ENCODE measurements at places on chromosomes 2 and 18.
A peak's percentile ranks its signal among the peaks of the same experiment; 100 is the strongest.

DNA sequence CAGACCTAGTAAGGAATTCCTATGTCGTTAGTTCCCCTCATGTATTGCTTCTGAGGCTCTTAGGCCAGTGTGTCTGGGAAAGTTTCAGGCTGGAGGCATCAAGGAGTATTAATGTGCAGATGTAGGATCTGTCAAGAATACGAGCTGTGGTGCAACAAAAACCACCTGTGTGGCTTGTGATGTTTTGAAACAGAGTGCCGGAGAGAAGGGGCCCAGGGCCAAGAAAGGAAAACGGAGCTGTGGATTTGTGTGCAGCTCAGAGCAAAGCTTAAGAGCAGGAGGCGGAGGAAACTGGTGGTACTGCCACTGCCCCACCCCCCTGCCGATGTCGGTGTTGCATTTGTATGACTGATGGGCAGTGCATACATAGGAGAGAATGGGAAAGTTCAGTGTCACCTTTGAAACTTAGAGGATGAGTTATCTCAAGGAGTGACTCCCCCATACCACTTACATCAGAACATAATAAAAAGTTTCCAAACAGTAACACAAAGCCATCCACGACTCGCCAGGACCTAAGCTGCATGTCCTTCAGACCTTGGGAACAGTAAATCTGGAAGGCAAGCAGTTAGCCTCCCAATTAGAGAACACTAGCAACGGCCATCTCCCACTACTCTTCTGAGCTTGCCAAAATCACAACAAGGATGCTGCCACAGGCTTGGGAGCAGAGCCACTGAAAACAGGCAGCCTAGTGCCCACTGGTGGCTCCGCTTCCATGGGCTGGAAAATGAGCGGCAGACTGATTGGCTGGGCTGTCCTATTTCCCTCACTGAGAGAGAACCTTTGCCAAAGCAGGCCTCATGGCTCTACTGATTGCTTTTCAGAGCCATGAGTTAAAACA, 152.7 kb upstream of the NT5C1B start:
- peak; percentile 25 for DNase-seq

- no peak for DNase-seq
These were observed 8.5 kb downstream of the SFTPB start for GRCh38 chr2:85659324-85659981.

DNA sequence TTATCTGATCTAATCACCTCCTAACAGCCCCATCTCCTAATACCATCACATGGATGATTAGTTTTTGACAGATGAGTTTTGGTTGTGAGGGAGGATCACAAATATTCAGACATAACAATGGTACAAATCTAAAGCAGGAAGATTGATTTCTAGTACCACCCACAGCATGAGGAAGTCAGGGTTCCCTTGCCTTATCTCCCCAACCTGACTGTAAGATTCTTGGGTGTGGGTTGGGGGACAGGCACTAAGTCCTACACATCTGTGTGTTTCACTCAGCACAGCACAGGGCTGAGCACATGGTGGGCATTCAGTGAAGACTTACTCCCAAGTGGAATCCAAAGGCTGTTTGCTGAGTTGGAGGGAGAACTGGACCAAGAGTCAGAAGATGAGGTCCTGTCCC, 93.8 kb upstream of the CXCR4 start:
- no peak for DNase-seq

- no peak for DNase-seq
These were observed 28.7 kb upstream of the IL1RL1 start for GRCh38 chr2:102282678-102283091.

DNA sequence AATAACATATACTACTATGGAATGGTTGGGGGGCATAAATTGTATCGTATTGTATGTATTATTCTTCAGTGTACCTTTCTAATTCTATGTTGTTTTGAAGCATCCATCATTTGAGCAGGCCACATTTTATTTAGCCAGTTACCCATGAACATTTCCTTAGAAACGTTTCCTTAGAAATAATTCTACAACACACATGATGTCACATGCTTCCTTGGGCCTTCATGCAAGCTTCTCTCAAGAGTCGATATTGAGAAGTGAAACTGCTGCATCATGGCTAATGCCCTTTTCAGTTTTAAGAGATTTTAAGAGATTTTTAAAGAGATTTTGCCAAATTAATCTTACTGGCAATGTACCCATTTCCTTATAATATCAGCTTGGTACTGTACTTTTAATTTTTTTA, 63.9 kb downstream of the ALPK2 start:
- no peak for DNase-seq

DNA sequence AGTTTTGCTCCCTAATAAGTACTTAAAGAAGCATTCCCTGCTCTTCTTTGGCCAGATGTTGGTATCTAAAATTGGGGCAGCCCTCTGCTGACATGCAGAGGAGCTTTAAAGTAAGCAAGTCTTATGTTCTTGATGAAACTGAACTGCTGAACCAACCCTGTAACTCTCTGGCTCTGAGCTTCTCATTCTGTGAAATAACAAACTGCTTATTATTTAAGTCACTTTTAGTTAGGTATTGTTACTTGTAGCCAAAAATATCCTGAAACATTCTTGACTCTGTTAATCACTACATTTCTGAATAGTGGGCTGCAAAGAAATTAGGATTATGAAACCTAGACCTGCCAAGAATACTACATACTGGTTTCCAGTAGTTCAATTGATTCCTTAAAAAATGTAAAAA, 15.5 kb downstream of the PPP3R1 start:
- DNase-seq: no peak

DNA sequence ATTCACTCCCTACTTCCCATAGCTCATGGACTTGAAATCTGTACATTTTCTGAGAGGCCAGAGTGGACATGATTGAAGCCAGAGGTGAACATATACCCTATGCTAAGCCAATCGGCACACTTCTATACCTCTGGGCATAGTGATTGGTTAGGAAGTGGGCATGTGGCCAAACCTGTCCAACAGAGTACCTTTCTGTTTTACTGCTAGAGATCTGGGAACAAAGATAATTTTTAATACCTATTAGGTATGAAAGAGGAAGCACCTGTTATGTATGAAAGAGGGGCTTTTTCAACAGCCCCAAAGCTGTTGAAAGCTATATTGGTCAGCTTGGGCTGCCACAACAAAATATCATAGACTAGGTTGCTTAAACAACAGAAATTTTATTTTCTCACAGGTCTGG, 27.7 kb downstream of the METTL8 start:
- no peak for DNase-seq

DNA sequence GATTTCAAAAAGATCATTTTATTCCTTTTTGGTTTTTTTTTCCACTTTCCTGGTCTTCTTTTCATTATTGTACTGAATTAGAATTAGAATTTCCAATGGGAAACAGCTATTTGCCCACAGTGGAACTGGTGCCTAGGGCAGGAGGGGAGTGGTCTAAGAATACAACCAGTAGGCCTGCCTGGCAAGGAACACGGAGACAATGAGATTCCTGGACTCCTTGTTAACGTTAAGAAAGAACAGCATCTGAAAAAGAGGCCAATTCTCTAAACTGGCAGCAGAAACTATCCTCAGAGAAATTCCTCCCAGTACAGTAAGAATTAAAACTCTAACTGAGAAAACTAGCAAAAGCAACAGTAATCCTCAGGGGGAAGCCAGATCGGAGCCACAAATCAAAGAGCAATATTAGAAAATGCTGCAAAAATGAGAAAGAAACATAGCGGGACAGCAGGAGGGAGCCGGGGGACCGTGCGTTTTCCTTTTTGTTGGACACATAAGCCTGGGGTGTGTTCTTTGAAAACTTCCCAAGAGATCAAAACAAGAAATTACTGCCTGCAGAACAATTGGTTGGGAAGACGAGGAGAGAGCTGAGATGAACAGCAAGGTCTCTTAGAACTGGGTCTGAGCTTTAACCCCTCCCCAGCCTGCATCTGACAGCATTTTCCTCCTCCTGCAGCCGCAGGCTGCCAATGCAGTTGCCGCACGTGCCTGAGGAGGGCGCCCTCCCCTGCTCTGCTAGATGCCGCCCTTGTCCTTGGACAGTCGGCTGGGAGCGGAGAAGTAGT, 776.0 kb downstream of the TSN start:
- DNase-seq: peak; percentile 28

DNA sequence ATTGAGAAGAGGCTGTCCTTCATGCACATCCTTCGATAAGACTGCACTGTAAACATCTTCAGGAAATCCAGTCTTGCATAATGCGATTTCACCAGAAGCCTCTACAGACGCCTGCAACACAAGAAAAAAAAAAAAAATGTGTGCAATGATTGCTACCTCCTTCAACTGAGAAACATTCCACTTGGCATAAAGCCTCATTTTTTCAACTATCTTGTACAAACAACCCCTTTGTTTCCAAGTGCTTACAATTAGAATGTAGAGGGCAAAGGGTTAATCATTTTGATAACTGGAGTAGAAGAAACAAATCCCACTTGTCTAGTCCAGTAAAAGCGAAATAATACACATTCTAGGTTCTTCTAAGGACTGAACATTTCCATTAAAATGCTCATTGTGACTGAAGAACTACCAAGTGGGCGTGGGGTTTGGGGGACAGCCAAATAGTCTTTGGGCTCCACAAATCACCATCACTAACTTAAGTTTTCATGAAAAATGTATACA, 29.2 kb downstream of the CDH2 start:
- DNase-seq: no peak

DNA sequence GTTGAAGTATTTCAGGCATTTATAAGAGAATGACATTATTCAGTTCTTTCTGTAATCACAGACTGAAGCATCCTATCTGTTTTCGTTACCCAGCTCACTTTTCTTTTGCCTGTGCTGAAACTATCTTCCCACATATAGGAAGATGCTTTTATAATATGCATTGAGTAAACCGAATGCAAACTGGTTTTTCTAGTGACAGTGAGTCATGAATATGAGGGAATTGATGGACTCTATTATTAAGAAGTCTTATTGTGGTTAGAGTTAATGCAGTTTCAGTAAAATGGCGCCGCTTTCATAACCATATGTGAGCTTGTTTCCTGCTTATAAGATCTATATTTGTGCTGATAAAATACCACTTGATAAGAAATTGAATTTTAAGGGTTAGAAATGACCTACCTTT, 59.2 kb downstream of the ACVR2A start:
- DNase-seq: no peak

DNA sequence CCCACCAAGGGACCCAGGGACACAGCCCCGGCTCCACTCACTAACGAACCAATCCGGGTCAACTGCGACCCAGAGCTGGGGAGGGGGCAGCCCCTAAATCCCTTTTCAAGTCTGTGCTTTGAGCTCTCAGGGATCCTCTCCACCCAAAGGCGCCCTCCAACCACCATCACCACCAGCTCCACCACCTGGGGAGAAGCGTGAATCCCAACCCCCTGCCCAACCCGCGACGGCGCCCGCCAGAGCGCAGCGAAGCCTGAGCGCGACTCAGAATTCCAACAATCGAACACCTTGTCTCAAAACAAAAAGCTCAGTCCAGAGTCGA, 497 bp downstream of the DSC3 start:
- no peak for DNase-seq

- no peak for DNase-seq
These were observed 77.3 kb downstream of the CPS1 start for GRCh38 chr2:210633699-210634098.

DNA sequence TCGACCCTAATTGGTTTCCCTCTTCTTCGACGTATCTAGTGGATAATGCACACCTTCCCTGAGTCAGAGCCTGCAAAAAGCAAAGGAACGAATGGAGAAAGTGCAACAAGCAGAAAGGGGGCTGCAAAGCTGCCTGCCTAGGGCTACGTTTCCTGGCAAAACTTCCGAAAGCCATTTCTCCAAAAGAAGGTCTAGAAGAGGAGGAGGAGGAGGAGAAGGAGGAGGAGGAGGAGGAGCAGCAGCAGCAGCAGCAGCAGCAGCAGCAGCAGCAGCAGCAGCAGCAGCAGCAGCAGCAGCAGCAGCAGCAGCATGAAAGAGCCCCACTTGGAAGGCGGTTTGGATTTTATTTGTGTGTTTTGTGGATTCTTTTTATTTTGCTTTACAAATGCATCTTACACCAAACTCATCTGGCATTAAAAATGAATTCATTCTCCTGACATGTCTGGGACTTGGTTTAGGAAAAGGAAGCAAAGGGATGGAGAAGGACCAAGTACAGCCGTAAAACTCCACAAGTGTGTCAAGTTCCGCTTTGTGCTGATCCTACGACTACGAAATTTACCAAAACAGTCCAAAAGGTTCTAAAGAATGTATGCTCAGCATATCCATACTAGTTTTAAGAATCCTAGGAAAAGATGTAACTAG, 2.0 kb downstream of the TCF4 start:
- no peak for DNase-seq

- no peak for DNase-seq
These were observed 42.9 kb downstream of the MEX3C start for GRCh38 chr18:51154431-51155063.

- no peak for DNase-seq
These were observed 18.8 kb downstream of the TEX44 start for GRCh38 chr2:231611273-231612108.

DNA sequence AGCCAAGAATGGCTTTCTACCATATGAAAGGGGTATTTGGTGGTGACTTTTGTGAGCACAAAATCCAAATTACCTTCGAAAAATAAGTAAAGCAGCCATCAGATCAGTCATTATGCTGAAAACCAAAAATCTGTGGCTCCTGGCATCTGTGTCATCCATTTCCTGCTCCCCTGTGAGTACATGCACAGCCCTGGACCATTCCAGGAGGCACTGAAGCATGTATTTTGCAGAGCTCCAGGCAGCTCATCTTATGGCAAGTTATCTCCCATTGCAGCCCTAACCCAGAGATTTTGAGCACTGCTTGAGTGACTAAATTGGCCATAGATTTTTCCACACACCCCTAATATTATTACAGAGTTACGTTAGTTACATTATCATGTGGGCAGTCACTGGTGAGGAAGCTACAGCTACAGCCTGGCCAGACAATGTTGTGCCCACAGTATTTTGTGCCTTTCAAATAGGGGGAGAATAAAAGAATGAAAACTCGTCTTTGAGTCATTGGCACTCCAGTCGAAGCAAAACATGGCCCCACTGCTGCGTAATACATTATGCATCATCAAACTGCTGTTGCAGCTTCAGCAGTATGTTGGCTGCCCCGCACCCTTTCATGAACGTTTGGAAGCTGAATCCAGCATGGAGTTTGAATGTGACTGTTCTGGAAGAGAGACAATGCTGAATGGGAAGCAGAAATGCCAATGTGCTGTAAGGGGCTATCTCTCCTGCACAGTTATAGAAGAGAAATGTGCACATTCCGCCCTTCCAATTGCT, 702.2 kb downstream of the RNF144A start:
- DNase-seq: no peak

Measured in SK-N-SH (cell line).